Midbrain (tissue), 1 donor: ENCODE measurements at places on chromosomes 7 and 10.

DNA sequence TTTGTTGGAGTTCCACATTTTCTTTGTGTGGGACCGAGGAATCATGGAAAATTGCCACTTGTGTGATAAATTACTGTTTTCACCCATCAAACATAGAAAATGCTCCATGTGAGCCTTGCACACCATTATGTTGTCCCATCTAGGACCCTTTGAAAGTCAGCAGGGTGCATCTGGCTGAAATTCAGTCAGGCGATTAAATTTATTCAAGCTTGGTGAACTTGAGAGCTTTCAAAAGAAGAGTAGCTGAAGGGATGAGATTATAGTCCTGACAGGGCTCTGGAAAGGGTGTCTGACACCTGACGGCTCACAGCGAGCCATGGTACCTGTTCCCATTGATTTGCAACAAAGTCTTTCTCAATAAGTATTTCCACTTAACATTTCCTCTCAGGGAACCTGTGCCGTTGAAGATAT lies 399.7 kb upstream of the ETV1 start:
- no peak for DNase-seq

DNA sequence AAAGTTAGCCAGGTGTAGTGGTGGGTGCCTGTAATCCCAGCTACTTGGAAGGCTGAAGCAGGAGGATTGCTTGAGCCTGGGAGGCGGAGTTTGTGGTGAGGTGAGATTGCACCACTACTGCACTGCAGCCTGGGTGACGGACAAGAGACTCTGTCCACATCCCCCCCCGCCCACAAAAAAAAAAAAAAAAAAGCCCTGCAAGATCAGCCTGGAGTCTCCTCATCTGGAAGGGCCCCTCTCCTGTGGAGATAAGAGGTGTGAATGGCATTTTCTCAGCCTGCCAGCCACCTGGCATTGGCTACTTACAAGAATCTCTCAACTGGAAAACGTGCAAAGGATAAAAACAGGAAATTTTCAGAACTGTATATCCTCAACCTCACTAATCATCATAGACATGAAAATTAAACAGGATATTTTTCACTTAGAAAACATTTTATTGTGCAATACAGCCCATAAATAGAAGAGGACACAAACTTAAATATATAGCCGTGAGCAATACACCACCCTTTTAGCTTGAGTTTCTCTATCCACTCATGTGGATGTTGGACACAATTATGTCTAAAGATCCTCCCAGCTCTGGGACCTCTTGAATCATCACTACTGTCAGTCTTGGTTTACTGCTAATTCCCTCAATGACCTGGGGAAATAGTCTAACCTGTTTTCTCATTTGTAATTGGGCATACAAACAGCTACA lies 11.3 kb upstream of the TSPAN15 start:
- no peak for DNase-seq

DNA sequence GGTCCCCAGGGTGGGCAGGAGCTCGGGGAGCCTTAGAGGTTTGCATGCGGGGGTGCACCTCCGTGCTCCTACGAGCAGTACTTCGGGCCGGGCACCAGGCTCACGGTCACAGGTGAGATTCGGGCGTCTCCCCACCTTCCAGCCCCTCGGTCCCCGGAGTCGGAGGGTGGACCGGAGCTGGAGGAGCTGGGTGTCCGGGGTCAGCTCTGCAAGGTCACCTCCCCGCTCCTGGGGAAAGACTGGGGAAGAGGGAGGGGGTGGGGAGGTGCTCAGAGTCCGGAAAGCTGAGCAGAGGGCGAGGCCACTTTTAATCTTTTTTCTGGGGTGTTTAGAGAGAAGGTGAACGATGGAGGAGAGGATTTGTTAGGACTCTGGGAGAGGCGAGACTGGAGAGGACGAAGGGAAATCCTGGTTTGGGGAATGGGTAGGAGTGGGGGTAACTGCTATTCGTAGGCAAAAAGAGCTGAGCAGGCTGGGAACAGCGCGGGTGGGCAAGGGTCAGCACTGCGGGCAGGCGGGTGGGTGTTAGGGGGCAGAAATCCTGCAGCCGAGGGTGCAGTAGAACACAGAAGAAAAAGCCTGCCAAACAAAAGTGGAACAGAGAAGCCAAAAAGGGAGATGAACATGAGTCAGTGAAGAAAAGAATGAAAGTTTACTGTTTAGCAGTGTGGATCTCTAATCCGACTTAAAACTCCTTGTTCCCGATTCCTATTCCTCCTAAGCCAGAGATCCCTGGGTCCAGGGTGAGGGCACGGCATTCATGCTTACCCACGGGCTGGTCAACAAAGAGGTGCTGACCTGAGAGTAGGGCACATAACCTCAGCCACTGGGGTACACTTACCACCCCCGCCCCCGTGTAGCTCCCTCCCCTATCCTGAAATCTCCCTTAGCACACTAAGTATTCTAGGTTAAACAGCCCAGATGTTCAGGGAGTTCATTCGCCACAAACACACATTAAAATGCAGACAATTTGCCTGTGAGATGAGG lies 26.9 kb downstream of the PRSS2 start:
- DNase-seq, result no peak

DNA sequence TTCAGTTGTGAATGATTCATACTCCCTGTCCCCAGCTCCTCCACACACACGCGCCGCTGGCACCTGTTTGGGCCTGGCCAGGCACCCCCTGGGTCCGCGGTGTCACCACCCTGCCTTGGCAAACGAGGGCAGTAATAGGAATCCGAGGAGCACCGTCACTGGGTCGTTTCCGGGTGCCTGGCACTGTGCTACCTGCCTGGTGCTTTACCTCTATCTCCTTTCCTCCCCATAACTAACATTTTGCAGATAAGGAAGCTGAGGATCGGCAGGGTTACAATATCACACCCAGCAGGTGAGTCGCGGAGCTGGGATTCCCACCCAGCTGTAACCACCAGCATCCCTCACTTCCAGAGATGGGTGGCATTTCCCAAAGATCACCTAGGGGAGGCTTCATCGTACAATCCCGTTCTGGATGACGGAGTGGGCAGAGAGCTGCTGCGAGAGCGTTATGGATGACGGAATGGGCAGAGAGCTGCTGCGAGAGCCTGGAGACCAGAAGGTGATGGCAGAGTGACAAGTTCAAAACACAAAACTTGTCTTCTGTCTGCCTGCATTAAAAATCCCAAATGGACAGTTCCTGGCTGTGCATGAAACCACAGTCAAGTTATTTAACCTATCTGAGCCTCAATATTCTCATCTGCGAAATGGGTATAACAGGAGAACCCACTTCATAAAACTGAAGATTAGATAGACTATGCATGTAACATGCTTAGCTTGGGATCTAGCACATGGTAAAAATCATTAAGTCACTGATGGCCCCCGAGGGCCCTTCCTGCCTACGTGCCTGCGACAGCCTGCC lies 1.1 kb upstream of the HSPA12A start:
- DNase-seq, result no peak

DNA sequence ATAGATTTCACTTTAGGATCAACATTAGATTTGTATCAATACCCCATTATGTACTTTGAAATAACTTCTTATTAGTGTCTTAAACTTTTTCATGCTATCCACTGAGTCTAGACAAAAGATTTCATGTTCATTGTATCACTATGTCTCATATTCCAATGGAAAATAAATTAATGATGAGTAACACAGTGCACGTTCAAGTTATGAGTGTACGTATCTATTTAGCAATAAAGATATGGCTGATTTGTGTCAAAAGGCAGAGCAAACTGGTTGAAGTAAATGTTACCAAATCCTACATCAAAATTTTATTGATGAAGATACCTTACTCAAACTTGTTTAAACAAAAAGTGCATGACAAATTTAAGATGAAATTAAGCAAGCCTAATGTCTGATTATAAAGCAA lies 102.4 kb downstream of the SEMA3E start:
- DNase-seq, result no peak

- no peak for DNase-seq
Observed at GRCh38 chr10:52864201-52865106, 91.9 kb upstream of the MBL2 start.

- no peak for DNase-seq
Observed at GRCh38 chr10:10125676-10126075, 892.0 kb upstream of the CELF2 start.

- peak; percentile 19 for DNase-seq
Observed at GRCh38 chr10:97676770-97677581, 10.1 kb downstream of the AVPI1 start.

GRCh38 chr10:34033078-34033477 lies 698.6 kb upstream of the NRP1 start:
- no peak for DNase-seq

GRCh38 chr7:95817866-95818640 lies 45.7 kb downstream of the DYNC1I1 start:
- no peak for DNase-seq

DNA sequence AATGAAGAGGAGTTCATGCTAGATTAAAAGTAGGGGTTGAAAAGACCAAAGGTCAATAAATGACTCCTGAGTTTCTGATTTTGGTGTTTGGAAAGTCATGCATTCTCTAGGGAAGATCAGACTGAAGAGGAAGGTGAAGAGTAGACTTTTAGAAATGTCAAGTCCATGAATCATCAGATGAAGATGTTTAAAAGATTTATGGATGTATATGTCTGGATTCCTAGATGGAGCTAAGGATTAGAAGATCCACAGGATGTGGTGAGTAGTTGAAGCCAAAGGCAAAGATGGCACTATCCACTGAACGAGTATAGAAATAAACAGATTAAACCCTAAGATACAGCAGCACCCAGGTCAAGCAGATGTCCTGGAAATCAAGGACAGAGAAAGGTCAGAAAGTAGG lies 298.5 kb downstream of the GPAM start:
- no peak for DNase-seq

DNA sequence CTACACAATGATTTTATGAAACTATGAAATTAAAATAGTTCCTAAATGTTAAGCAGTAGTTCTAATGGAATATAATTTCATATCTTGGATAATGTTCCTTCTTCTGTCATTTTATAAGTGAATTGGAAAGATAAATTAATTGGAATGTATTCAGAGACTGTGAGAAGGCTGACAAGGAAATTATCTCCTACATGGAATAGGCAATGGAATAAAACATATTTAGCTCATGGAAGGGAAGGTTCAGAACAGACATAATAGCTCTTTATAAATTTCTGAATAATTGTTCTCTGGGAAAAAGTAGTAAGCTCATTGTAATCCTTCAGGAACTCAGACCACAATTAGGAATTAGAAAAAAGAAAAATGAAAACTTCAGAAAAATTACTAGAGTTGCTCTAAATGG lies 1172.3 kb upstream of the SORCS1 start:
- no peak for DNase-seq

DNA sequence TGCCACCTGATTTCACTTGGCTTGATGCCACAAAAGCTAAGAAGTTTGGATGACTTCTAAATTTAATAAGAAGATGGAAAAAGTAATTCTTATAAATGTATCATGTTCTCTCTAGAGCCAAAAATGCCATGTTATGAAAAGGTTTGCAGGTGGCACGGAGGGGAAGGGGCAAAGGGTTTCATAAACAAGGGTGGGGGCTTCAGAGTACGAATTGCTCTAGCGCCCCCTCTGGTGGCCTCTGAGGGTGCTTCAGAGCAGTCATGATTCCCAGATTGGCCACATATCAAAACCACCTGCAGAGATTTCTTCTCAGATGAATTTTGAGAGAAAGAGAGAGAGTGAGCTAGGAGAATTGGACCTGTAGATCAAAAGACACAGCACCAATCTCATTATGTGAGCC lies 208.6 kb upstream of the YAE1 start:
- no peak for DNase-seq

- no peak for DNase-seq
Observed at GRCh38 chr10:72611783-72612182, 14.1 kb downstream of the MICU1 start.

- peak; percentile 39 for DNase-seq
Observed at GRCh38 chr10:62063795-62064472, 162.4 kb downstream of the ARID5B start.

DNA sequence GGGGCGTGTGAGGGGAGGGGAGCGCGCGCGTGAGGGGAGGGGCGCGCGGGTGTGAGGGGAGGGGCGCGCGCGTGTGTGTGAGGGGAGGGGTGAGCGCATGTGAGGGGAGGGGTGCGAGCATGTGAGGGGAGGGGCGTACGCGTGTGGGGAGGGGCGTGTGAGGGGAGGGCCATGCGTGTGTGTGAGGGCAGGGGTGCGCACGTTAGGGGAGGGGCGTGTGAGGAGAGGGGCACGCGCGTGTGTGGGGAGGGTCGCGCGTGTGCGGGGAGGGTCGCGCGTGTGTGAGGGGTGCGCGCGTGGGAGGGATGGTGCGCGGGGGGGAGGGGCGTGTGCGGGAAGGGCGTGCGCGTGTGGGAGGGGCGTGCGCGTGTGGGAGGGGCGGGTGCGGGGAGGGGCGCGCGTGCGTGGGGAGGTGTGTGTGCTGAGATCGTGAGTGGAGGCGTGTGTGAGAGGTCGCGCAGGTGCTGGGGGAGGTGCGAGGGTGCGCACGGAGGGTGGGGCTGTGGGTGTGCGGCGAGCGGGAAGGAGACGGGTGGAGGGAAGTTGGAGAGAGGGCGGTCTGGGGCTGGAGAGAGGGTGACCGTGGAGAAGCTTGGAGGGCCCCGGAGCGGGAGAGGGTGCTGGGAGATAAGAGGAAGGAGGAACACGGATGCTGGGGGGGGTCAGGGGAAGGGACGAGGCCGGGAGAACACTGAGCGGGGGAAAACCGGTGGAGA lies 19.7 kb downstream of the MXI1 start:
- DNase-seq, result peak; percentile 61

- no peak for DNase-seq
Observed at GRCh38 chr7:55992346-55992745, 28.0 kb downstream of the NIPSNAP2 start.

- no peak for DNase-seq
Observed at GRCh38 chr7:27936047-27936767, 196.2 kb downstream of the TAX1BP1 start.
